ENCODE measurements at places on chromosomes 3 and 15.

DNA sequence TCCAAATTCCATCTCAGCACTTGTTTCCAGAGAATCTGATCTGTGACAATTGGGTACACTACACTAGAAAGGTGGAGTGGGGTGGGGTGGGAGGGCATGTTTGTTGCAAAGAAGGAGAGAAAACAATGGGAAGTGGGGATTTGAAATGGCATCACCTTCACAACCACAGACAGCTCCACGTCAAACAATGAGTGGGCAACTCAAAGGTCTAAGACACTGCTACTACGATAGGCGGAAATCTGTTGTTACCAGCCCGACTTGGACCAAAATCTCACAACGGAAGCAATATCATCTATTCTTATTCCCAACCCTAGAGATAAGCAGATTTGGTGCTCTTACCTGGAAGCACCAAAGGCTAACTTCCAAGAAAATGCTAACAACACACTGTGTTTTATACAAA is 3.3 kb downstream of the CYP19A1 start:
- no peak for DNase-seq

- DNase-seq = no peak
Observed at GRCh38 chr3:176766862-176767261, 430.4 kb downstream of the TBL1XR1 start.

GRCh38 chr15:41881920-41882688 is 11.7 kb downstream of the SPTBN5 start:
- DNase-seq = no peak

GRCh38 chr15:29451201-29451781 is 181.7 kb upstream of the NSMCE3 start:
- DNase-seq = no peak

GRCh38 chr3:39358333-39358732 is 24.8 kb upstream of the SLC25A38 start:
- no peak for DNase-seq

- no peak for DNase-seq
Observed at GRCh38 chr3:157311633-157312375, 124.8 kb upstream of the PTX3 start.

- no peak for DNase-seq
Observed at GRCh38 chr3:83092521-83093221, 1331.2 kb upstream of the GBE1 start.

DNA sequence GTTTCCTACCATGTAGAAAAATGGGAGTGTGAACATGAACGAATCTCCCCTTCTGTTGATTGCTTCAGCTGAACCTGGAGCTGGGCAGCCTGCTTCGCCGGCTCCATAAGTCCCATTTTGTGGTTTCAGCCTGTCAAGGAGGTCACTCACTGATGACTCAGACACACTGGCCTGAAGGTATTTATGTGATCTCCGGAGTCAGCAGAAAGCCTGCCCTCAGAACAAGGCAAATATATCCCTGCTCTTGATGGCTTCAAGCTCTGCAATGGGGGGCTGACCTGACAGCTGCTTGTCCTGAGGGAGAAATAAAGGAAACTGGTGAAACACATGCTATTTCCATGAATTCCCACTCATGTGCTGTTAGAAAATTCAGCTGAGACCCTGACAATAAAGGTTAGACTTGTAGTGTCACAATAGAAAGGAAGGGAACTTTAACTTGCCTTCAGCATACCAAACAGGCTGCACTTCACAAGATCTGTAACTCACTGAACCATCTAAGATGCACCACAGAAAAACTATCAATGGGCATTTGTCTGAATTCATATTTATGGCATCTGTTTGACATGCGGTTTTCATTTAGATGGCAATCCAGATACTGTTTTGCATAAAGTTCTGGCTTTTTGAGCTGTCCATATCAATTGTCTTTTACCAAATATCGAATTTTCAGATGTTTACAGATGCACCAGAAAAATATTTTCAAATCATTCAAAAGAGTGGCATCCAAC is 282.0 kb upstream of the VEPH1 start:
- no peak for DNase-seq

GRCh38 chr3:184785890-184786279 is 26.1 kb upstream of the VPS8 start:
- peak; percentile 15 for DNase-seq

GRCh38 chr3:49427586-49427985 is 1.5 kb downstream of the NICN1 start:
- no peak for DNase-seq

- DNase-seq = no peak
Observed at GRCh38 chr3:72690629-72691028, 157.6 kb downstream of the SHQ1 start.

DNA sequence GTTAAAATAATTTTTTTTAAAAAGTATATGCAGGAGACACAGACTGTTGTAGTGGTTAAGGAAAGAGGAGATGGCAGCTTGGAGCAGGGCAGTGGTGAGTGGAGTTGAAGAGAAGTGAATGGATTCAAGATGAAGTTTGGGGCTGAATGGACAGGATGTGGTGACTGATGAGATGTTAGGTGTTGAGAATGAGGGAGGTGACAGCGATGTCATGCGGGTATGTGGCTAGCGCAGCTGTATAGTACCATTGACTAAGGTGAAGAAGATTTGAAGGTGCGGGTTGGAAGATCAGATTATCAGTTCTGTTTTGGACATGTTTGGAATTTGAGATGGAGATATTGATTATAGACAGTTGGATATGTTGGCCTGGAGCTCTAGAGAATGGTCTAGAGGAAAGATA is 20.1 kb downstream of the FBXO22 start:
- DNase-seq = no peak

DNA sequence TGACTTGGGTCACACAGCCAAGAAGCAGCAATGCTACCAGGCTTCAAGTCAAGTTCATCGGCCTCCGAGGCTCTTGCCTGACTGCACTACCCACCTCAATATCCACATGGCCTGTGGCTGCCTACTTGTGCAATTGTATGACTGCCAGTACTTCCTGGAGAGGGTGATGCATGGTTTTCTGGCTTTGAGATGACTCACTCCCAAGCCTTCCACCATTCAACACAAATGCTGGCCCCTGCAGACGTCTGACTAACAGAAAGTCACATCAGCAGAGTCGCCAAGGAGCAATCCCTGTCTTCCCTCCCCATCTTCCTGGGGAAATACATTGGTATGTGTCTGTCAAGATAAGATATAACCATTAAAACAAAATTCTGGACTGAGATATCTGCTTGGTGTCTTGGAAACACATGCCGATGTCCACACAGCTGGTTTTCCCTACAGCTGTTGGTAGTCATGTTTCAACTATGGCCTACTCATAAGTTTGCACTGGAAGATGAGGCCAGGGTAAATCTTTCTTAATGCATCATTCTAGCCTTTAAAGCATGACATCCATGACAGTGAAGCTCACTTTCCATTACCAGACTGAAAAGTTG is 79.6 kb upstream of the SPATA12 start:
- peak; percentile 96 for DNase-seq

DNA sequence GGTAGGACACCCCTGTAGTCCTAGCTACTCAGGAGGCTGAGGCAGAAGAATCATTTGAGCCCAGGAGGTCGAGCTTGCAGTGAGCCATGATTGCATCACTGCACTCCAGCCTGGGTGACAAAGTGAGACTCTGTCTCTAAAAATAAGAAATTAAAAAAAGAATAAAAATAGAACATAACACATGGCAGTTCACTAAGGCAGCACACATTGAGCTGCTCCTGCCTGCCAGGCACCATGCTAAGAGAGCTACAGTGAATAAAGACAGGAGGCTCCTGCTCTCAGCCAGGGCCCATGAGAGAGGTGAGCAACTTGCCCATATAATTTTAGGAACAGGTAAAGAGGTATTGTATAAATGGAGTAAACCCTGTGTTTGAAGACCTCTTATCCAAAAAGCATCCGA is 54.3 kb downstream of the EBLN2 start:
- no peak for DNase-seq

DNA sequence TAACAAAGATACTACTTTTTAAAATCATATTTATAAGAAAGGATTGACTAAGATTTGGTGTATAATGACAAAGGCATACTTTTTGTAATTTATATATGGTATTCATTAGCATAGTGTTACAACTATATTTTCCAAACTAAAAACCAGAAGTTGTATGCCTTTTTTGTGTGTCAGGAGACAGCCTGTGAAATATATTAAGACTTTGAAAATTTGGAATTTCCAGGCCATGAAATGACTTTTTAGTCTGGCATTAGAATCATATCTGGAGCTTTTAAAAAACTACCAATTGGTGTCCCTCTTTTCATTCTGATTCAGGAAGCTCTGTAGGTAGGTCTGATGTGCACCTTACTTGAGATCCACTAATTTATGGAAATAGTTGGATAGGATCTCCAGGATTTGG is 41.9 kb downstream of the CALML4 start:
- no peak for DNase-seq

DNA sequence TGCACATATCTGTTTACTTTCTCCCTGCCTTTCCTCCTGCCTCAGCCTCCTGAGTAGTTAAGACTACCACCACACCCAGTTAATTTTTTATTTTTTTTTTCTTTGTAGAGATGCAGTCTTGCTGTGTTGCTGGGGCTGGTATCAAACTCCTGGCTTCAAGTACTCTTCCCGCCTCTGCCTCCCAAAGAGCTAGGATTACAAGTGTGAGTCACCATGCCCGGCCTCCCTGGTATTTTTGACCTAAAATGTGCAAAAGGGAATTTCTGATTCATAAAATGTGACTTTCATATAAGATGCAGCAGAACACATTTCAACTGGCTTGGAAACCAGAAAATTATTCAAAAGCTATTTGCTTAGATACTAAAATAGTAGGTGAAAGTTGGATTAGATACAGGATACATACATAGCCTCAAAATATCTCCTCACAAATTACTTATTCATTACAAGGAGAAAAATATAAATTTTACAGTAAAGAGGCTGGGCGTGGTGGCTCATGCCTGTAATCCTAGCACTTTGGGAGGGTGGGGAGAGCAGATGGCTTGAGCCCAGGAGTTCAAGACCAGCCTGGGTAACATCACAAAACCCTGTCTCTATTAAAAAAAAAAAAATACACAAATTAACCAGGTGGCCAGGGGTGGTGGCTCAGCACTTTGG is 32.0 kb downstream of the MAP4 start:
- DNase-seq = peak; percentile 8

DNA sequence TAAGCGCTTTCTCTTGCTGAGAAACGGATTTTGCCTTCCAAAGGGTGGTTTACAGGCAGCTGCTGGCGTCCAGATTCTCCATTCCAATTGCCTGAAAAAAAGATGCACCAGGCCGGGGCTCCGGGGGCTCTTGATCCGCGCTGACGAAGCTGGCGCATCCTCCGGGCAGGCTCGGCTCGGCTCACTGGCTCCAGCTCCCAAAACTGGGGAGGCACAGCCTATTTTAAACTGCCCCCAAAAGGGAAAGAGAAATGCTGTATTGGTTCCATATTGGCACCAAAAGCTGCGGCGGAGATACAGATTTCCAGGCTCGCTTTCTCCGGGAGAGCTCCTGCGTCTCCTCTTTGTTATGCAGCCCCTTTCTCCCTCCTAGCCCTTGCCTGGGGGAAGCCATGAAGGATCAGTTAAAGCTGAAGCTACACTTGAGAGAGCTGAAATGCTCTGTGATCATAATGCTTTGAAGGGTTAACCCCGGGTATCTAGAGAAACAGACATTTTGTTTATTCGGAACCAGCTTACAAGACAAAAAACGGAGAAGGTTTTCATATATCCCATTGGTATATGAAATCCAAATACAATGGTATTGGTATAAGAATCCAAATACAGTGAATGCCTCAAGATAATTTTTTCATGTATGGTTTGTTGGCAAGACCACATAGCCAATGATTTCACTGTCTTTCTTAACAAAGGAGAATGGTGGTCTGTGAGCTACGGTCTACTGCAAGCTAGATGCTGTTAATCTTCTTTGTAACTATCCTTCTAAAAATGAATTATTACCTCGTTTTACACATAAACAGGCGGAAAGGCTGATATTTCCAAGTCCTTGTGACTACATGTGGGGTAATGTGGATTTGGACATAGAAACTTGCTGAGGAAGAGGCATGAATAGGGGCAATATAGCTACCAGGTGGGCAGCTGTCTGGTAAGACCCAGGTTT is 693 bp downstream of the CD200 start:
- no peak for DNase-seq

GRCh38 chr15:60652870-60653269 is 173.9 kb upstream of the ICE2 start:
- no peak for DNase-seq
